ENCODE measurements at places on chromosomes 6 and 20. TPM values are rescaled to one million over a fixed set of nuclear protein-coding genes. Genes with fewer than 3 reads are reported as not detected.

GRCh38 chr6:127518191-127518709, 885 bp downstream of the MTCL3 start:
- DNase-seq: no peak

DNA sequence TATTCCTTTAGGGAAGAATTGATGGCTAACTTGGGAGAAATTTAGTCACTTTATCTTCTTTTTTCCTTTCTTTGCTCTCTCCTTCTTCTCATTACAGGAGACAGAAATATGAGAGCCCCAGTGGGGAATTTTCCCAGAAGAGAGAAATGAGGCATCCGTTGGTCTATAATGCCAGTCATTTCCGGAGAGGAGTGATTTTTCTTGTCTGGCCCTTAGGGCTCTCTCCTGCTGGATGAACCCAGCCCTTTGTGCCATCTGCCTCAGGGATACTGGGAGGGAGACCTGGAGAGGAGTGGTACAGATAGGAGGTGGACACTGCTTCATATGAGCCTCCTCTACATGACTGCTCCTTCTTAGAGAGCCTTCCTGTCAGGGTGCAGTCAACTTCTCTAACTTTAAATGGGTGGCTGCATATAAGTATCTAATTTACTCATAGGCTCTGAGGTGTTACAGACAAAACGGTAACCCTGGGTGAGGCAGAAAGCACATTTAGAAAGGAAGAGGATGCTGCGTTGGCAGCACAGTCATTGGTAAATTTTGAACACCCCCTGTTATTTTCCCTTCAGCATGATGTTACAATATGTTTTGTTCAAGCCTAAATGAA, 21.9 kb downstream of the RIMS1 start:
- DNase-seq: no peak

DNA sequence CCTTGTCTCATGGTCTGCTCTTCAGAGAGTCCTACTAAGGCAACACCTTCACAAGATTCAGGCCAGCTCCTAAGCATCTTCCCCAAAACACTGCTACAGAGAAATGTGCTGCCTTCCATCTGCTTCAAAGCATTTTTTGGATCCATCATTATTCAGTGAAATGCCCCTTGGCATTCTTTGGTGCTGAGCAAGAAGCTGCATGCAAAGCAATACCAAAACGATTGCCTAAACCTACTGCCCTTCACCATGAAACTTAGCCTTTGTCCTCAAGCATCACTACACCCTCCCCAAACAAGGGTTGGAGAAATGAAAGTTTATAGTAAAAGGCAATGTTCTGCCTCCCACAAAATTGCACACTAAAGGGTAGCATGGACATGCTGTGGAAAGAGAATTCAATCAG, 93.5 kb downstream of the SNAP25 start:
- DNase-seq: no peak

DNA sequence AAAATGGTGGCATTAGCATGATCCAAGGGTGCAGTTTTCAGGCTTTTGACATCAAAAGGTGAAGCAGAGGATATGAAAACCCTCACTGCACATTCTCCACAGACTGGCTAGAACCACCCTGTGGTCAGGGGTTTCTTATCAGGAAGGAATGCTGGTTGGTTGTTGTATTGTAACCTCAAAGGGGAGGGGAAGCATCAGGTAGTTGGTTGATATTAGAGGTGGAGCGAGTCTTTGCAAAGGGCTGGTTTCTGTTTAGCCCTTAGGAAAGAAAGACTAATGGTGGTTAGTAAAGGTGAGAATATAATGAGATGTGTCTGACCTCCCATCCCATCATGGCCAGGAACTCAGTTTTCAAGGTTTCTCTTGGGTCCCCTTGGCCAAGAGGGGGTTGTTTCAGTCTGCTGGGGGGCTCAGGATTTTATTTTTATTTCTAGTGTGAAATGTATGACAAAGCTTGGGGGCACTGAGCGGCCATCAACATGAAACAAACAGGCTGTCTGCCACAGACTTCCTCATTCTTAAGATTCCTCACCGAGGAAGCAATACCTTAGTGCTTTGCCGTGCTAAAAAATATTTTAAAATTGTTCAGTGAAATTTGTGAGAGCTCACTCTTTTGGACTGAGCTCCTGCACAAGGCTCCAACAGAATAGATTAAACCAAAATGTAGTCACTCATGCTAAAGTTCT, 47.5 kb upstream of the PROKR2 start:
- DNase-seq: no peak

DNA sequence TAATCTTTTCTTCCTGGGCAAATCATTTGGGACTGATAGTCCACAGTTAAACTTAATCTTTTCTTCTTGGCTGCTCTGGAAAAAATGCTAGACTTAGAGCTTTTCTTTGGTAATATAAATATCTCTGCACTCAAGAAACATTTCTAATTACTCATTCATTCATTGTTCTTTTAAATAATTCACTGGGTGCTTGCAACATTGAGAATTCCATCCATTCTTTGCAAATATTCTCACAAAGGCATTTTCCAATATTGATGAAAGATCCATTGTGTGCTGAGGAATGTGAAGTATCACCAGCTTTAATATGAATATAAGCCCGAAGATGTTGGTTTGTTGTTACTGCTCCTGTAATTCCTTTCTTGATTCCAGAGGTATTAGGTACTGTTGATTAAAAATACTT, 38.4 kb downstream of the AKAP7 start:
- DNase-seq: no peak

- DNase-seq: no peak
Measured at GRCh38 chr6:168493976-168494375, 53.0 kb downstream of the SMOC2 start.

DNA sequence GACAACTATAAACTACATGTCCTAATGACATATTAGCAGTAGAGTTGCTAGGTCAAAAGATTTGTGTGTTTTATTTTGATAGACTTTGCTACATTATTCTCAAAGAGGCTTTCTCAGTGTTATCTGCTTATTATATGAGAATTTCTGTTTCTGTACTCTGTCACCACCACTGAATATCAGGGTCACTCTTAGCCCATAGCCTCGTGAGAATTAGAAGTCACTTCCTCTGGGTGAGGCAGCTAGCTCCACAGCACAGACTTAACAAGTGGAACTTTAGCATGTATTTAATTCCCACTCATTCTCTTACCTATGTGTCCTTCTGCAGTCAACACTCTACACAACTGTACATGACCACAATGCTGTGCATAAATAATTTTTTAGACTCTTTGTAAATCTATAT, 6.7 kb downstream of the PHACTR2 start:
- DNase-seq: no peak

GRCh38 chr20:36261389-36262105, 25.3 kb downstream of the AAR2 start:
- no peak for DNase-seq

GRCh38 chr6:13667655-13668054, 44.0 kb downstream of the RANBP9 start:
- no peak for DNase-seq

GRCh38 chr6:52015953-52016352, 71.5 kb downstream of the PKHD1 start:
- no peak for DNase-seq

DNA sequence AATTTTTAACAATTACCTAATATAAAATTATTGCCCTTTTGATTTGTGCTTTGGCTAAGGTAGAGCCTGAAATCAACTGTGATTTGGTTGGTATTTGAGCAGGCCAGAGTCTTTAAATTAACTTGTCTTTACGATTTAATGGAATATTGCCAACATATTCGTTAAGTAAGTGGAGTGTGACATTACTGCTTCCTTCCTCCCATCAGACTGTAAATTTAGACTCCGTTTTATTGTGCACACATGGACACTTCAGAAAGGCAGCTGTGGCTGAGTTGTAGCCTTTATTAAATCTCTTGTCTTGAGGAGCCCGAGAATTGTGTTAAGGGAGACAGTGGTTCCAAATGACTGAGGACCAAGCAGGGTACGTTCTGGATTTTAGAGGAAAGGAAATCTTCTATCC, 57.4 kb downstream of the CAP2 start:
- DNase-seq: no peak

GRCh38 chr20:35360033-35360432, 51.7 kb downstream of the UQCC1 start:
- DNase-seq: no peak

DNA sequence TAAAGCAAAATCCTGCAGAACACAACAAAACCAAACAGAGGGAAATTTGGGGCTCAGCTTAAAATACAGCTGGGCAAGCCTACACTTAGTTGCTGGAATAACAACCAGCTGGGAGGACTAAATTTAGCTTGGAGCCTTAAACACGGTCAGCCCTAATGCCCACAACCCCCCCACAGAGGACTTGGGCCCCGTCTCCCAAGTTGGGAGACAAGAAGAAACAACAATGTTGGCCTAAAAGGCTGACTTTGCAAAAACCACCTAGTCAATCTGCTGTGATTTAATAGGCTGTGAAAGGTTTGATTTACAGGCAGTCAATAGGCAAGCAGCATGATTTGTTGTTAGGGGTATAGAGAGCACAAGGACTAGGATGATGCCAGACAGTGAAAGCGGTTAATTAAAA, 40.3 kb upstream of the ARMC2 start:
- no peak for DNase-seq

GRCh38 chr20:19668418-19668817, 89.6 kb upstream of the RIN2 start:
- DNase-seq: no peak

CFB gene
- polyA plus RNA-seq: 8.0 TPM

CPXM1 gene
- polyA plus RNA-seq: 251 TPM

POM121L2 gene
- not detected for polyA plus RNA-seq

TSPO2 gene
- polyA plus RNA-seq: 0.39 TPM

ULBP2 gene
- 0.92 TPM for polyA plus RNA-seq

GPR6 gene
- not detected for polyA plus RNA-seq

MCCD1 gene
- 11.8 TPM for polyA plus RNA-seq

KCNS1 gene
- polyA plus RNA-seq: 0.44 TPM

FBXO5 gene
- polyA plus RNA-seq: 27.4 TPM
